ENCODE measurements at places on chromosomes 2 and 18. TPM values are rescaled to one million over a fixed set of nuclear protein-coding genes. Genes with fewer than 3 reads are reported as not detected.

GPR45 gene
- not detected for polyA plus RNA-seq

CCDC68 gene
- 0.06 TPM for polyA plus RNA-seq

NEDD4L gene
- polyA plus RNA-seq: 37.3 TPM

CFLAR gene
- polyA plus RNA-seq: 3.8 TPM

WNT10A gene
- polyA plus RNA-seq: not detected

ITPRIPL1 gene
- polyA plus RNA-seq: 11.7 TPM

RBBP8 gene
- 16.1 TPM for polyA plus RNA-seq

MERTK gene
- 6.5 TPM for polyA plus RNA-seq

SLC11A1 gene
- polyA plus RNA-seq: 0.20 TPM

ALK gene
- polyA plus RNA-seq: 0.08 TPM

GREB1L gene
- 1.6 TPM for polyA plus RNA-seq

SEMA4F gene
- 3.3 TPM for polyA plus RNA-seq

UGT1A6 gene
- not detected for polyA plus RNA-seq

OBSL1 gene
- polyA plus RNA-seq: 205 TPM

PLGLB2 gene
- polyA plus RNA-seq: 0.14 TPM

ATRAID gene
- 280 TPM for polyA plus RNA-seq

PDE11A gene
- 0.23 TPM for polyA plus RNA-seq

C2orf81 gene
- 2.4 TPM for polyA plus RNA-seq

ANKRD39 gene
- polyA plus RNA-seq: 21.3 TPM

TMEM37 gene
- polyA plus RNA-seq: 16.2 TPM

CREG2 gene
- polyA plus RNA-seq: 2.0 TPM

CFC1 gene
- polyA plus RNA-seq: 0.14 TPM

TMEM247 gene
- not detected for polyA plus RNA-seq

RESP18 gene
- polyA plus RNA-seq: not detected

ATP8B1 gene
- 1.1 TPM for polyA plus RNA-seq

DCDC2C gene
- polyA plus RNA-seq: 0.91 TPM

LBX2 gene
- polyA plus RNA-seq: 0.27 TPM

MAB21L4 gene
- polyA plus RNA-seq: 0.08 TPM

SRD5A2 gene
- polyA plus RNA-seq: 0.02 TPM

CCDC74B gene
- polyA plus RNA-seq: 6.4 TPM

REG3A gene
- polyA plus RNA-seq: not detected

NAT8 gene
- not detected for polyA plus RNA-seq

LRRTM4 gene
- 3.6 TPM for polyA plus RNA-seq

DLGAP1 gene
- 11.8 TPM for polyA plus RNA-seq

SEMA4C gene
- polyA plus RNA-seq: 47.5 TPM

RND3 gene
- polyA plus RNA-seq: 7.4 TPM

SLC23A3 gene
- polyA plus RNA-seq: 0.35 TPM

NIFK gene
- 24.4 TPM for polyA plus RNA-seq

TACR1 gene
- polyA plus RNA-seq: 0.09 TPM

RGPD4 gene
- not detected for polyA plus RNA-seq

SLC14A1 gene
- polyA plus RNA-seq: 0.18 TPM

MTA3 gene
- 125 TPM for polyA plus RNA-seq

KCNG2 gene
- 0.71 TPM for polyA plus RNA-seq

OTX1 gene
- polyA plus RNA-seq: 0.24 TPM

FKBP7 gene
- polyA plus RNA-seq: 2.4 TPM

KIF1A gene
- polyA plus RNA-seq: 83.2 TPM

Data from H1 (cell line).